ENCODE measurements at places on chromosomes 5 and 9.

DNA sequence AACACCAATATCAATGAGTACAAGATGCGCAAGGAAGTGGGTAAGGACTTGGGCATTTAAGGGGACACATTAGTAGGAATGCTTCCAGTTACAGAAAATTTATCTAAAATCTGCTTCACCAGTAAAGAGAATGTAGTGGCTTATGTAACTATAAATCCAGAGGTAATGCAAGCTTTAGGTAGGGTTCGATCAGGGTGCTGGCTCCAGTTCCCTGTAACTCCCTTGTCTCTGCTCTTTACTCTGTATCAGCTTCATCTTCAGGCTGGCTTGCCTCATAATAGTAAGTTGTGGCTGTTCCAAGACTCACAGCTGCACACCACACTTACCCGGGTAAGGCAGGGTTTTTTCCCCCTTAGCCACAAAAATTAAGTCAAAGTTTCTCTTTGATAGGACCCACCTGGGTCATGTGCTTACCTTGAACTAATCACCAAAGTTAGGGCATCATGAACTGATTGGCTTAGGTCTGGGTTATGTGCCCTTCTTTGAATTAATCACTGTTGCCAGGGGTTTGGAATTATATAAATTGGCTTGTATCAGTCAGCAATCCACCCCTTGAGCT is 35.5 kb downstream of the ARHGEF37 start:
- no peak for DNase-seq

DNA sequence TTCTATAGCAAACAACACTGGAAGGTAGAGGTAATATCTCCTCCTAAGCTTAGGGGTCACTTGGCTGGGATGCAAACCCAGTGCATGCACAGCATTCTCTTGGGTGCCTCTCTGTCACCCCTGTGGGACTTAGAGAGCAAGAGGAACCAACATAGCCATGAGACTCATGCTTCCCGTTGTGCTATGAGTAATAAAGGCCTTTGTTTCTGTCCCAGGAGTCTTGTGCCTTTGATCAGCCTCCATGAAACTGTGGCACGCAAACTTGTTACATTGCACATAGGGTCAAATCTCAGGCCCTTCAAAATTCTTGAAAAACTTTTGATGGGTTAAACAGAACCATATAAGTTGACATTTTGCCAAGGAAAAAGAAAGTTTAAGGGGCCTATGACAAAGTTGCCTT is 272.8 kb downstream of the TAF11L14 start:
- DNase-seq, result no peak

GRCh38 chr5:181188700-181189362 is 16.2 kb downstream of the TRIM7 start:
- no peak for DNase-seq

DNA sequence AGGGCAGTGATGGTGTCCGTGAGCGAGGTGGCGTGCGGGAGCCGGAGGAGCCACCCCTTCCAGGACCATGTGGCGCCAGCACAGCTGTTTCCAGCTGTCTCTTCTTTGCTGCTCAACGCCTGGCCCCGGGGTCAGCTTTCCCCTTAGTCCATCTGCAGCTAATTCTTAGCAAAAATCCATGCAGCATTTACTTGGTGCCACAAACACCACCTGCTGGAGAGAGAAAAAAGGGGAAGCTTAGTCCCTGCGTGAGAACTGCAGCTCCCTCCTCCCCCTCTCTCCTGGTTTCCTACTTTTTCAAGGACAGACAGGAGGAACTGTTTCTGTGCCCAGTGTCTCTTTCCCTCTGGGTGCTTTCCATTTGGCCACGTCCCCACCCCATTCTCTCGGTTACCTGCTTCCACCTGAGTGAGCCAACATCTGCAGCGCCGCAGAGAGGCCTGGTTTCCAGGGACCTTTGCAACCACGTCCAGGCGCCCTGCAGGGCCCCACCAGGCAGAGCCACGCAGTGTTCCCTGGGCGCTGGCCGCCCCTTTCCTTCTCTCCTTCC is 3.4 kb downstream of the SLC6A19 start:
- no peak for DNase-seq

GRCh38 chr5:123460296-123460729 is 37.1 kb upstream of the CEP120 start:
- DNase-seq, result no peak

- no peak for DNase-seq
These were observed 59.6 kb downstream of the ATG10 start for GRCh38 chr5:82031220-82032119.

DNA sequence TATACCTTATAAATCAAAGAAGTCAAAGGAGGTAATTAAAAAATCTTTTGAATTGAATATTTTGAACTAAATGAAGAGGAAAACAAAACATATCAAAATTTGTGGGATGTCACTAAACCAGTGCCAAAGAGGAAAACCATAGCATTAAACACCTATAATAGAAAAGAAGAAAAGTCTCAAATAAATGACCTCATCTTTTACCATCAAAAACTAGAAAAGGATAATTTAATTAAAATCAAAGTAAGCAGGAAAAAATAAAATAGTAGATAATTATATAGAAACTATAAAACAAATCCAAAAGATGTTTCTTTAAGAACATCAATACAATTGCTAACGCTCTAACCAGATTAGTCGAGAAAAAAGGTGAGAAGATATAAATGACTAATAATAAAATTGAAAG is 47.8 kb downstream of the LPAR1 start:
- no peak for DNase-seq

DNA sequence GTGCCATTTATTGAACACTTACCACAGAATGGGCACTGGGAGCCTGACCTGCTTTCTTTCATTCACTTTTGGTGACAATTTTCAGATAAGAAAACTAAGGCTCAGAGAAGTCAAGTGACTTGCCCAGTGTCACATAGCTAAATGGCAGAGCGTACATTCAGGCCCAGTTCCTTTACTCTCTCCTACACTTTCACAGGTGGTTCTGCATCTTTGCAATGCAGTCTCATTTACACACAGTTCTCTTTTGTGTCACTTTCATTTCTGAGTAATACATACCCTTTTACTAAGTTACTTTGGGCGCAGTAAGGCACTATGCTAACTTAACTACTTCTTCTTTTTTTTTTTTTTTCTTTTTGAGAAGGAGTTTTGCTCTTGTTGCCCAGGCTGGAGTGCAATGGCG is 8.3 kb downstream of the NFIL3 start:
- no peak for DNase-seq

- DNase-seq, result no peak
These were observed 144.8 kb downstream of the MACROH2A1 start for GRCh38 chr5:135254183-135254582.

- peak; percentile 92 for DNase-seq
These were observed 1.8 kb upstream of the FAM78A start for GRCh38 chr9:131277910-131278701.

GRCh38 chr5:98969400-98969799 is 40.6 kb upstream of the CHD1 start:
- no peak for DNase-seq

DNA sequence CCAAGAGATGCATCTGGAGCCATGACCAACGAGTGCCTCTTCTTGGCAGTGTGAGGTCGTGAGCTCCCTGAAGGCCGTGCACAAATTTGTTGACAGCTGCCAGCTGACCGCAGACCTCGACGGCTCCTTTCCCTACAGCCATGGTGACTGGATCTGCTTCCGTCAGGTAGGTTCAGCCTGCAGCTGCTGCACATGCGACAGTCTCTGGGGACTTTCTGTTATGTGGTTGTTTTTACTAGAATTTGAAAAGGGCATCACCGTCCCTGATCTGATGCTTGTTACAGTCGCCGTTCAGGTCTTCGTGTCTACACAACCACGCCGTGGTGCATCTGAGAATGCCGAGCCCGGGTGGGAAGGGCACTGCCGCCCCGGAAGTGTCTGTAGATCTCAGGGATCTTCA is 36.5 kb upstream of the LRRC14B start:
- no peak for DNase-seq

DNA sequence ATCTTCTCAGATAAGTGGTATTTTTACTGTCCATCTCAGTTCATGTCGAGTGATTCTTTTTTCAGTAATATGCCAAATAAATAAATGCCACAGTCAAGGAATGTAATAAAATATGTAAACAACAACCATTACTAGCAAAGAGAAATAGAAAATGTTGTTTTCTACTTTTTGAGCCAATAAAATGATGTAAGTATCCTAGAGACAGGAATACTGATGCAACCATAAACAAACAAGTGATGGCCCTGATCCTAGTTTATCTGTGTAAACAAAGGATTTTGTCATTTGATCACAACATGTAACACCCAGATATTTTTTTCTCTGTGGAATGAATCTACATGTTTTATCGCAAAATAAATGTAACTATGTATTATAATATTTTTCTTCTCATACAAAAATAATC is 1852.8 kb downstream of the EFNA5 start:
- DNase-seq, result no peak

Data from anterior cingulate cortex (tissue), 58 donors.